ENCODE measurements at places on chromosomes 5 and 9.

- no peak for DNase-seq
Observed at GRCh38 chr9:113875459-113876150, 504 bp upstream of the ZNF618 start.

- no peak for DNase-seq
Observed at GRCh38 chr5:54823006-54823405, 162.4 kb downstream of the ESM1 start.

DNA sequence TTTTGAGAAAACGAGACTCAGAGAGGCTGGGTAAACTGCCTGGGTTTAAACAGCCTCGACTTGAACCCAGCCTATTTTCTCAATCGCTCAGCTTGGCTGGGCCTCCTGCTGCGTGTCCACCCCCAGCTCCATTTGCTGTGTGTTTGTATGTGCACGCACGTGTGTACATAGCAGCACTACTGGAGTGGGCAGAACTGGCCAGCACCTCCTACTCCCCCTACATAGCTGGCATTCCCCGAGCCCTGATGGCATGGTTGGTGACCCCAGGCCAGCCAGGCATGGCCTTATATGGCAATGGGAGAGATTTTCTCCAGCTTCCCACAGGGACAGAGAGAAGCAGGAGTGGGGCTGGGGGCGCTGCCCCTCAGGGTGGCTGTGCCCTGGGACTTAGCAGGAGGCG, 4.1 kb downstream of the AIF1L start:
- DNase-seq, result no peak

- no peak for DNase-seq
Observed at GRCh38 chr5:139082813-139083498, 115.2 kb downstream of the SIL1 start.

GRCh38 chr9:121830441-121831140, 179.2 kb downstream of the DAB2IP start:
- no peak for DNase-seq

DNA sequence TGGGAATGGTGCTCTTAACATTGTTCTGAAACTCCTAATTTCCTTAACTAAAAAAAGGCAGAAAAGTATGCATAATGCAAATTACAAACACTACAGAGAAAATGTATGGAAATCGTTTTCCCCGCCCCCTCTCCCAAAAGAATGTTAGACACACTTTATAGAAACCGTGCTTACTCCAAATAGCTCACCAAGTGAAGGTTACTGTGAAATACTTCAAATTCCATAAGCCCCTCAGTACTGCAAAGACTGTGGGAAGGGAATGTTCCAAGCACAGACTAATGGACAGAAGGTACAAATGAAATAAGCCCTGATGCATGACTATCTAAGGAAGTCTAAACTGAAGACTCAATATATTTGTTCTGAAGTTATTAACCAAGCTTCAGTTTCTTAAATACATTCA, 12.5 kb downstream of the MAPKAP1 start:
- no peak for DNase-seq

- DNase-seq, result no peak
Observed at GRCh38 chr5:175281257-175281656, 162.7 kb downstream of the DRD1 start.

- no peak for DNase-seq
Observed at GRCh38 chr5:178988436-178989220, 6.5 kb downstream of the GRM6 start.

DNA sequence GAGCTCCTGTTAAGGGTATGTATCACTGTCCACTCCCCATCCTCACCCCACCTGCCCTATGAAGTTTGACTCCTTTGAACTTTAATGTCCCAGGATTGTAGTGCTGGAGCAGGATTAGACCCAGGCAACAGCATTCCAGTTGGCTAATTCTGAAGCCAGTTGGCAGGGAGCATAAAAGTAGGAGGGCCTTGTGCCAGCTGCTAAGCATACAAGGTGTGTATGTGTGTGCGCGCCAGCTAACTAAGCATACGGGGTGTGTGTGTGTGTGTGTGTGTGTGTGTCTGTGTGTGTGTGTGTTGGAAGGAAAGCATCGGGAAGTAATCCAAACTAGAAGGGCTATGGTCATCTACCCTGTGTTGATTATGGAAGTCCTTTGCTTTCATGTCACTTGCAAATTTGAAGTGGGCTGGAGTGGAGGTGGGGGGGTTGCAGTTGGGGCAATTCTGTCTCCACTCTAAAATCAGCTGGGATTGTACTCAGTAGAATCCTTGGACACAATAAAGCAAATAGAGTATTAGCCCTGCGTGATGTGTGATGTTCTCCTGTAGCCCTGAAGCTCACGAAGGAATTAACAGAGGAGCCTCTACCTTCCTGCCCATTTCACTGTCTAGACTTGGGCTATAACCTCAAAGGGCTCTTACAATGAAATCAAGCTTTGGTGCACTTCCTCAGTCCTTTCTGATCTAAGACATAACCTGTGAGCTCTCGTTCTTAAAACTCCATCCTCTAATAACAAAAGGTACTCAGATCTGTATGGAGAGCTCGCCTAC, 26.9 kb downstream of the HMGCR start:
- DNase-seq, result no peak

DNA sequence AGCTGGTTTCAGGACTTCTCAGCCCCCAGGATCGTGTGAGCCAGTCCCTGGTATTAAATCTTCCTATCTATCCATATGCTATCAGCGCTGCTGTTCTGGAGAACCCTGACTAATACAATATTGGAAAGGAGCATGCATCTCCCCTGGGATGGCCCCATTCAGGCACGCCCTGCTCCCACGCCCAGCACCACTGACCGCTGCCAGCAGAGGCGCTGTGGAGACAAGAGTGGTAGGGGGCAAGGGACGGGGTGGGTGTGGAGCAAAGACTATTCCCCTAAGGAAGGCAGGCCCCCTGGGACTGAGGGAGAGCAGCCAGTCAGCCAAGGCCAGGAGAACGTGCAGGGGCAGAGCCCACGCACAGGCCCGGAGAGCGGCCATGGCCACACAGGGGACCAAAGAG, 116.0 kb downstream of the VAV2 start:
- no peak for DNase-seq

- no peak for DNase-seq
Observed at GRCh38 chr5:88279584-88279983, 10.9 kb upstream of the TMEM161B start.

DNA sequence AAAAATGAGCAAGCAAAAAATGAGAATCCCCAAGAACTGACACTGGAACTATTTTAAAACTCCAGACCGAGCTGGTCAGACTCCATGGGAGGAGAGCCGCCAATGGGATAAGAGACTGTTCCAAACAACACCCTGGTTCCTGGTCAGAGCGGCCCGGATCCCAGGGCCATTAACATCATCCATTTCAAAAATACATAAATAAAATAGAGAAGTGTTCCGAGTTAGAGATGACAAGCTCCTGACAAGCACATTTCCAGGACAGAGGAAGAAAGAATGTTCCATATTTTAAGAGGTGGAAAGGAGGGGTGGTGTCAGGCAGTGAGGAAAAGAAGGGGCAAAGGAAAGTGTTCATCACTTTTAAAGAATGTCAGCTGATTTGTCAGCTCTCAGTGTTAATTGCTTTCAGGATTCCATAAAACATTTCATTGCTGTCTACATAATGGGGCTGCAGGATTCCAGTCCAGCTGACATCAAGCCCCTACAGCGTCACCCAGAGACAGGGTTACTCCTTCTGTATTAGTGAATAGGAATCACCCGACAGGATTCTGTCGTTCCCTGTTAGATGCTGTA, 202.5 kb upstream of the TRIM32 start:
- no peak for DNase-seq

GRCh38 chr9:112354081-112354743, 20.8 kb upstream of the PTBP3 start:
- no peak for DNase-seq

- DNase-seq, result no peak
Observed at GRCh38 chr9:5085993-5086392, 99.4 kb downstream of the INSL6 start.

DNA sequence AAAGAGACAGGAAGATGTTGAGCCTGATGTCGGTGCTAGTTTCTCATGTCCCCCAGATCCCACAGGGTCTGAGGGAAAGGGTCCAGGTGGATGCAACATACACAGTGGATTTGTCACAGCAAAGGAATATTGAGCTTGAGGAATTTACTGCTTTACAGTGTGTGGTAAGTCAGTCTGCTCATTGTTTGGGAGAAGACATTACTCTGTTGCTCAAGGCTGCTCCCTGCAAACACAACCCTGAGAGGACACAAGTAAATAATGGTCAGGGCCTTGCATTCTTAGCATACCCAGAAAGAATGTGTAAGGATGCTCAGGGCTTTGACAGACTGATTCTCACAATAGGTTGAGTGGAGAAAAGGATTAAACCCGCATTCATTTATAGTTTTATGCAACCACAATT, 7.3 kb upstream of the MAN2A1 start:
- DNase-seq, result no peak

DNA sequence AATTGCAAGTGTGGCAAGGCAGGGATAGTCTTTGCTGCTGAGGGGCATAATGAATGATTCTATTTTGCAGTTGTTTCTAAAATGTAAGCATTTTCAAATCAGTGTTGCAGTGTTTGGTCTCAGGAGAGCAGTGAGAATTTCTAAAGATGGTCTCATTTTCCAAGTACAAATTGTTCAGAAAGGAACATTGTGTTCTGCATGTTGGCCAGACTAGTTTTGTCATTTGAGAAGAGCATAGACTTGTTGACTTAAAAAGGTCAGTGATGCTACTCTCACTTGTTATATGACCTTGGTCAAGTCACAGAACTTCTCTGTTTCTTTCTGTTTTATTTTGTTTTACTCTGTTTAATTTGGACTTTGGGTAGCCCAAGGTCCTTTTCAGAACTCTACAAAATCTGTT, 344.6 kb downstream of the OSTF1 start:
- DNase-seq, result no peak

GRCh38 chr5:28390341-28390740, 1352.0 kb upstream of the CDH9 start:
- no peak for DNase-seq

DNA sequence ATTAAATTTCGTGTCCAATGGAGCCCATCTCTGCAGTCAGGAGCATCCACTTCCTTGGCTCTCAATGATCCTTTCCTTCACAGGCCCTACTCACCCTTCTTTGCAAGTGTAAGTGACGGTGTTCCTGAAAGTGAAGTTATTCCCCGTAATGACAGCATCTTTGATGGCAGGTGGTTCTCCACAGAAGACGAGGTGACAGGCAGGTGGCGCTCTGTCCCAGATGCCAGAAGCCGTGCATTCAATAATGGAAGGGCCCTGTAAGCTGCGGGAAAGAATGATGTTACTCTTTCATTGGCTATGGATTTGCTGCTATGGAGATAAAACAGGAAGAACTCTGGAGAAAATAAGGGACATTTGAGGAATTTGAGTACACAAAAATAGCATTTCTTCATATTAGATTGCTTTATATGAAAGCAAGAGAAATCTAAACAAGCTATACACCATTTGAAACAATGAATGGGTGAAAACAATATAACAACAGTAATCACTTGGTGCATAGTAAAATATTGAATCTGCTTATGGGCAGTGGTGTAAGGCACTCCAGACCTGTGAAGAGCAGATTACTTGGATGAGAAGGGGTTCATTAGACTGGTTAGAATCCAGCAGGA, 89.9 kb upstream of the TXNDC8 start:
- peak; percentile 23 for DNase-seq

DNA sequence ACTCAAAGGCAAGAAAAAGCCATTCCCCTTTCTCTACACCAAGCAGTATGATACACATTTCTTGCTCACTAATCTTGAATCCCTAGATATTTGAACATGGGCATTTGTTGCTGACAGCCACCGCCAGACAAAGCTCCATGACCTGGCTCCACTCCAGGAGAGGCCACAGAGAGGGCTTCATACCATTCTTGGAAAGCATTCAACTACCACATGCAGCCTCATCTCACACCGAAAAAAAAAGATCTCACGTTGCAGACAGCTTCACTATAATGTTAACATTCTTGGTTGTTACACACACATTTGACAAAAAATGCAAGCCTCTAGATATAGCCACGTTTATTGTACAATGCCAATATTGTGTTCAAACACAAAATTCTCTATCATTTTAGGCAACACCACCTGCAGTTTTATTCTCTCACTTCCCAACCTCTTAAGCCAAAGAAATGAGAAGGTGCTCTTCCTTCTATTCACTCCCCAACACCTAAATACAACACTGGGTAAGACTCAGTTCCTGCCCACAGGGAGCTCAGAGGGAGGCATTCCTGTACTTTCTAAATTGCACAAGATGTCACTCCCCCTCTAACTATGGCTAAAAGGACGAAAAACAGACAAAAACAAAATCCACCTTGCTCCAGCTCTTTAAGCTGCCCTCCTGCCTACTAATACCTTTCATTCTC, 222.4 kb downstream of the TSSK1B start:
- DNase-seq, result no peak

DNA sequence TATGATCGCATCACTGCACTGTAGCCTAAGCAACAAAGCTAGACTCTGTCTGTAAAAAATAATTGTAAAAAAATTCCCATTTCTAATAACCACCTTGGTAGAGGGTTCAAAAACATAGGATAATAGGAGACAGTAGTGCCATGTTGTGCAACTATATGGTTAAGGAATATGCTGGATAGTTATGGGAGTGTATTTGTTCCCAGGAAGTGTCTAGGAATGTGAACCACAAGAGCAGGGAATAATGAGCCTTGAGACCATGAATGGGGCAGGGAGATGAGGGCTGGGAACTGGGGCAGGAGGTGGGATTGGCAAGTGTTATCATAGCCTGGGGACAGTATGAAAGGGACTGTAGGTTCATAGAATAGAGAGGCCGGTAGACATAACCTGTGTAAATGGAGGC, 50.4 kb downstream of the RUSC2 start:
- DNase-seq, result no peak

- DNase-seq, result no peak
Observed at GRCh38 chr5:94540856-94541494, 77.4 kb downstream of the KIAA0825 start.

- no peak for DNase-seq
Observed at GRCh38 chr5:65855766-65856315, 70.5 kb upstream of the ERBIN start.

- no peak for DNase-seq
Observed at GRCh38 chr5:82313016-82313415, 34.9 kb upstream of the RPS23 start.

- DNase-seq, result no peak
Observed at GRCh38 chr5:115184770-115185169, 15.1 kb upstream of the TRIM36 start.

- DNase-seq, result peak; percentile 22
Observed at GRCh38 chr5:172437445-172438318, 16.6 kb downstream of the SH3PXD2B start.

- peak; percentile 18 for DNase-seq
Observed at GRCh38 chr9:21889673-21890072, 87.2 kb downstream of the MTAP start.

GRCh38 chr9:30010691-30011090, 2373.8 kb upstream of the ACO1 start:
- DNase-seq, result no peak

DNA sequence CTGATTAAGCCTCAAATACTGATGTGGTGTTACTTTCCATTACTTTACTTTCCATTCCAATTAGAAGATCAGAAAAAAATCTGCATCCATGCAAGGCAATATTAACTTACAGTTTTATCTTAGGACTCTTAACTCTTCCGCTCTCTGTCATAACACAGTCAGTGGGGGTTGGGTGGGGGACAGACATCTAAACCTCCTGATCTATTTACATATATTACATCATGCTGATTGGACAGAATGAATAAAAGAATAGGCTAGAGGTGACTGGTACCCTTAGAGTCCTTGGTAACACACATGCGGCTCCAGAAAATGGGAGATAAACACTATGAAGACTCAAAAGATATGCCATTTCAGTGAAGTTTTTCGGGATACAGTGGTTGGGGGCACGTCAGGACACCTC, 27.6 kb downstream of the RAPGEF6 start:
- DNase-seq, result no peak

Measured in AML-193 (cell line).